ENCODE measurements at places on chromosomes 5 and 9.

DNA sequence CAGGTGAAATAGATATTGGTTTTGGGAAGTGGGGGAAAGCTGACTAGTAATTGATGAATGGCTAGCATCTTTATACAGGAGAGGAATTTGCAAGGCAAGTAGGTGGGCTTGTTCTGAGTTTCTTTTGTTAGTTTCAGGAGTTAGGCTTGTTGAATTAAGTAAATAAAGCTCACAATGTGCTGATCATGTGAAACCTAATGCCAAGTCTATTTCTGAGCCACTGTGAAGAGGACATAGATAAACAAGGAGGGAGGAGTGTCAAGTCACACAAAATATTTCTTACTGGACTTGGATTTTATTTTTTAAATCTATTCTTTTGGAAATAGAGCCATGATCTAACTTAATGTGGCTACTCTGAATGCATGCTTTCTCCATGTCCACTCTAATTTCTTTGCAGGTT lies 19.9 kb downstream of the GDA start:
- DNase-seq = no peak

- no peak for DNase-seq
Observed at GRCh38 chr5:153700940-153701339, 210.5 kb downstream of the GRIA1 start.

DNA sequence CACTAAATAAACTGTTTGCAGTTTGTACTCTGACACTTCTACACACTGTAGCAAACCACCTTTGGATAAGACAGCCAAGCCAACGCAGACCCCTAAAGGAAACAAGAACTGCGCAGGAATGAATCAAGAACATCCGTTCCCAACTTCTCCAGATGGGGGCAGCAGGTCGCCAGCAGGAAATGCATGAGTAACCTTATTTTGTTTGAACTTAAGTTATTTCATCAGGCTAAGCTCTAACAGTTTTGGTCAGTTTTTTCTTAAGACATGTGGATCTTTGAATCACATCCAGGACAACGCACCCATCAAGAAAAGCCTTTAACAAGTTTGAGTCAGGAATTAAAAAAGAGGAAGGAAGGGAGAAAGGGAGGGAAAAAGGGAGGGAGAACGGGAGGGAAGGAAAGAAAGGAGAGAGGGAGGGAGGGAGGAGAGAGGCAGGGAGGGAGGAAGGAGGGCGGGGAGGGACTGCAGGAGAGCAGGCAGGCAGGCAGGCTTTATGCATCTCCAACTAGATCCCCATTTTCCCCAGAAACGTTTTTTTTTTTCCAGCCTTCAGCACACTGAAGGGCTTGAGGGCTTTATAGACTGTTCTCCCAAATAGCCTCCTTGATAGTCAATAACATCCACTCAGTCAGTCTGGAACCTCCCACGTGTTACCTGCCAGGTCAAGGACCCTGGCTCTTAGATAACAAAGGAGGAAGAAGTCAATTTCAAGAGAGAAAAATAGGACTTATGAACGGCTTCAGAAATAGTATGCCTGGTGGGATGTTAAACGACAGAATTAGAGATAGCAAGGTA lies 22.2 kb downstream of the BHMT start:
- DNase-seq = peak; percentile 41

- DNase-seq = no peak
Observed at GRCh38 chr5:139068494-139069151, 129.5 kb downstream of the SIL1 start.

DNA sequence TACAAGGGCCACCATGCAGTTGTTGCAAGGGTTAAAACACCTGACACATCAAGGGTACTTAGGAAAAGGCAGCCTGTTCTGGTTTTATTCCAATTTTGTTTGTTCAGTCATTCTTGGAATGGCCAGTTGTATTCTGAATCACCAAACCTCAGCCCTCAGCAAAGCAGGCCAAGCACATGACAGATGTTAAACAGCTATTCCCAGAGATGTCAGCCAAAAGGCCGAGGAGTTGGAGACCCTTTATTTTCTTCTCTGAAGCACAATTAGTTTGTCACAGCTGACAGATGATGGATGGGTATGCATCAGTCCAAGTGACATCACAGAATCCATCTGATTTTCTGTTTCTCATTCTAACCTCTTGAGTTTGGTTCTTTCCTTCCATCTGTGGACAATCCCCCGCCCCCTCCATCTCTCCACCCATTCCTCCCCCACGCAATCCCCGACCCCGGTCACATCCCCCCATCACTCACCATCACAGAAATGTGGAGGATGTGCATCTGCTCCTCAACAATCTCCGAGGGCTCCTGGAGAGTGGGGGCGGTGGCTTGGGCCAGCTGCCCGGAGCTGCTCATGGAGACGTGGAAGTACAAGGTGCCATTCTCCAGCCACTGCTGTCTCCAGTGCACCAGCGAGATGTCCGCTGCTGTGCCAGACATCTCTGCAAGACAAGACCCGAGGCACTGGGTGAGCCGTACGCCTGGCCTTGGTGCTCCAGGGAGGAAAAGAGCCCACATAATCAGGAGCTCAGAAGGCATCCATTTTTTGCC lies 123.8 kb downstream of the ASTN2 start:
- no peak for DNase-seq

- DNase-seq = no peak
Observed at GRCh38 chr9:97769208-97769607, 72.1 kb upstream of the XPA start.

- no peak for DNase-seq
Observed at GRCh38 chr9:7454624-7455023, 345.0 kb downstream of the DMAC1 start.

DNA sequence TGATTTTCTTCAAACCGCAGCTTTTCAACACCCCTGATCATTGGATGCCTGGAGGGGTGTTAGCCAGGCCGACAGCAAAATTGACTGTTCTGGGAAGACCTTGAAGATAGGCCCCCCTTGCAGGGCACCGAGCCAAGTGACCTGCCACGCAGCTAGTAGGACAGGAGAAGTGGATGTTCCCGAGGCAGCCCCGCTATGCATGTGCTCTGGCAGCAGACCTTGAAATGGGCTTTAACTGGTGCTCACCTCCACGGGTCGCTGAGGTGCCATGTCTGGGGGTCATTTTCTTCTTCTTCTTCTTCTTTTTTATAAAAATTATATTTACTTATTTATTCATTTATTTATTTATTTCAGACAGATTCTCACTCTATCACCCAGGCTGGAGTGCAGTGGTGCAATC lies 12.6 kb downstream of the FGF18 start:
- DNase-seq = no peak

- DNase-seq = no peak
Observed at GRCh38 chr5:104998572-104998971, 1436.0 kb upstream of the NUDT12 start.

- DNase-seq = no peak
Observed at GRCh38 chr5:83563631-83564030, 92.1 kb downstream of the VCAN start.

GRCh38 chr5:17218353-17219005 lies 1.0 kb downstream of the BASP1 start:
- DNase-seq = no peak

GRCh38 chr5:73901455-73901854 lies 275.5 kb downstream of the ARHGEF28 start:
- no peak for DNase-seq

- DNase-seq = no peak
Observed at GRCh38 chr5:140331638-140332037, 14.8 kb downstream of the HBEGF start.

GRCh38 chr5:126746290-126746689 lies 30.6 kb upstream of the LMNB1 start:
- no peak for DNase-seq

- no peak for DNase-seq
Observed at GRCh38 chr9:130526854-130527650, 52.3 kb upstream of the FUBP3 start.

- no peak for DNase-seq
Observed at GRCh38 chr5:121988488-121988887, 26.7 kb downstream of the SRFBP1 start.

GRCh38 chr9:134328341-134328840 lies 2.1 kb downstream of the RXRA start:
- DNase-seq = no peak

GRCh38 chr5:109016300-109016699 lies 268.6 kb downstream of the FER start:
- DNase-seq = no peak

DNA sequence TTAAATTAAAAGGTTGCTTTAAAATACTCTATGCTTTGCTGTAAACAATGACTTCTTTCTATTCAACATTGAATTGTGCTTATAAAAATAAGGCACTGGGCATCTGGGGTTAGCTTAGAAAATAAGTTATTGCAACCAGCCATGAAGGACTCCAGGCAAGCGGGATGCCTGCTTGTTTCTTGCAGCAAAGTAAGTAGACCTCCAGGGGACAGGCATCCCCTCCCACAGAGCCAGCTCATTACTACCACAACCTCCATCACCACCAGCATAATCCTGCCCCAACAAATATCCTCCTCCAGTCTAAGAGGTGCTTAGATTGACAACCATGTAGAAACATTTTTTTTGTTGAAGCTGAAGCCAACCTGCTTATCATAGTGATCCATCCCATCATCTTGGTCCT lies 190.4 kb downstream of the TARS1 start:
- DNase-seq = no peak

- DNase-seq = no peak
Observed at GRCh38 chr5:161966564-161966963, 101.0 kb upstream of the GABRG2 start.

GRCh38 chr5:39164529-39165402 lies 54.6 kb downstream of the FYB1 start:
- no peak for DNase-seq

- no peak for DNase-seq
Observed at GRCh38 chr9:27714388-27714787, 141.1 kb upstream of the C9orf72 start.

DNA sequence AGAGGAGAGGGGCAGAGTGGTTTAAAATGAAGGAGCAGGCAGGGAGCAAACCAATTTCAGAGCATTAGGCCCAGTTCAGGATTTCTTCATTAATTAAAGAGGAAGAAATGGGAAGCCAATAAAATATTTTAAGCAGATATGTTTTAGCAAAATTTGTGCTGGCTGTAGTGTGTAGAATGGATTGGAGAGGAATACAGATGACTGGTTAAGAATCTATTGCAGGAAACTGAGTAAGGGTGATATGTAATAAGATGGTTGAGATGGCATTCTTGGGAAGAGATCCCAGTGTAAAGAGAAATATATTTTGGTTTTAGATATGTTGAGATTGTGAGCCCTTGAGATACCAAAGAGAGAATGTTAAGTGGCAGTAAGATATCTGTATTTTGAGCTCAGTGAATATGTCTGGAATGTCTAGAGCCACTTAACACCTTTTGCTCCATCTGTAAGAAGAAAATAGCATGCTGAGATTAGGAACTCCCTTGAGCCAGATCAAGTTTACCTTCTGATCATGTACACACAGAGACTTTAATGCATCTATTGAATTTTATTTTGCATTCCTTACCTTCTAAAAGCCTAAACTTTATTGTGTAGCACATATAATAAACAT lies 79.5 kb upstream of the SLC27A6 start:
- no peak for DNase-seq

- DNase-seq = no peak
Observed at GRCh38 chr9:125913551-125913950, 166.4 kb downstream of the PBX3 start.

GRCh38 chr5:154312576-154312975 lies 122.0 kb downstream of the GALNT10 start:
- no peak for DNase-seq

DNA sequence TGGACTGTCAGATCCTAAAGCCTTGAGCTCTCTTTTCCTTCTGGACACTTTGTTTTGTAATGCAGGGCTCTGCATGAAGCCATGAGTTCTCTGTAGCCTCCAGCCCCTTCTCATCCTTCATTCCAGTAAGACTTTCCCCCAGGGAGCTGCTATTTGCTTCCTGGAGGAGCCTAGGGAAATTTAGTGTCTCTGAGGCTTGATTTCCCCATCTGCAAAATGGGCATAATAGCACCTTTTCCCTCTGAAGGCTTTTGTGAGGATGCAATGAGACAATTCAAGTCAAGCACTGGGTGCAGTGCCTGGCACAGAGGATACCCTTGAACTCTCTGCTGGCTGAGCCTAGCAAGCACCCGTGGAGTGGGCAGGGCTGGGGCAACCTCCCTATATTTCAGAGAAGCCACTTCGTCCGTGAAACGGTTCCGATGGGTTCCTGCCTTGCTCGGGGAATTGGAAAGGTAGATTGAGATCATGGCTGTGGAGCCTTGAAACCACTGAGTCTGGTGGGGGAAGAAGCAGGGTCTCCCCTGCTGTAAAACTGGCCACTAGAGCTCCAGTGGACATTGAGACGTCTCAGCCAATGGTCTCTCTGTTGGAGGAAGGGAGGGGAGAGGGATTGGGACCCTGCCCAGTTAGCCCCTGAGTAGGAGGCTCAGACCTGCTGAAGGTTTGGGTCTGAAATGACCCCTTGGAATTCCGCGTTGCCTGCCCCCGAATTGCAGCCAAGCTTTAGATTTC lies 14.3 kb upstream of the DAB2IP start:
- no peak for DNase-seq
